ENCODE measurements at places on chromosomes 7 and 10. TPM values are rescaled to one million over a fixed set of nuclear protein-coding genes. Genes with fewer than 3 reads are reported as not detected.

The HOXA7 gene
- total RNA-seq, result not detected

The CRPPA gene
- 0.92 TPM for total RNA-seq

The TRIM4 gene
- total RNA-seq, result 24.9 TPM

The HECW1 gene
- not detected for total RNA-seq

DNA sequence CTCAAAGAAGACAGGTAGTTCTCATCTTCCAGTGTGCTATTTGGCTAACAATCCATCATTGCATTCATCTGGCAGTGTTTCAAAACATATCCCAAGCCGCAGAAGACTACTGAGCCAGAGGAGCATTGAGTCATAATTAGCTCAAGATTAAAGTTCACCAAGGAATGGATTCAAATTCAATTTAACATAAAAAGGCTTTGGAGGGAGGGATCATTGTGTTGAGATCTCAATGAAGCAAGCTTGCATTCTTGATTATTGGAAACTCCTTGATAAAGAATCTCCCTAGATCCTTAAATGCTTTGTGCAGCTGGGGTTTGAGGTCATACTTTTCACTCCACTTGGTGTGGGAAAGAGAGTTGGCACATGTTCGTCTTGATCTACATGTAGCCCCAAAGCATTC, 142.8 kb upstream of the SEMA3A start:
- no peak for DNase-seq

DNA sequence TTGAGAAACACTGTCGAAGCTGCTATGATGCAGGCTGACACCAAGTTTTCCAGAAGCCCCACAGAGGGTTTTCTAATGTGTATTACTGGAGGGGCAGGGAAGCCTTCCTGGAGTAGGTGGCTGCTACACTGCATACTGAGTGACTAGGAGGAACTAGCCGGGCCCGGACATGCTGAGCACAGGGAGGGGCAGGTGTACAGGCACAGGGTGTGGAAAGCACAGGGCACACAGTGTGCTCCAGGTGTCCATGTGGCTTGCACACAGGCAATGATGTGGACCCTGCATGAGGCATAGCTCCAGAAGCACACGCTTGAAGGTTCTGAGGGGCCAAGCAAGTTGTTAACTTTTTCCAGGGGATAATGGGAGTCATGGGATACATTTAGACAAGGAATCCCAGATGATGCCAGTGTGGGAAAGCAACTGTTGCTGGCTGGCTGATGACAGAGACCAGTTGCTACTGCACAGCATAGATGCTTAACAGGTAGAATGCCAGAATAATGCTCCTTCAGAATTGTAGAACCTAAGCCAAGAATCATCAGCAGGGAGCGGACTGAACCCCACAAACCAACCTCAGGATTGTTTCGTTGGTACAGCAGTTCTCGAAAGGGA, 14.6 kb downstream of the DHX32 start:
- no peak for DNase-seq

The PKD1L1 gene
- total RNA-seq, result 0.03 TPM

GRCh38 chr10:132706701-132707100, 79.2 kb downstream of the NKX6-2 start:
- DNase-seq, result no peak

- DNase-seq, result no peak
Observed at GRCh38 chr10:124949543-124949942, 7.6 kb downstream of the ZRANB1 start.

The IL2RA gene
- 2.5 TPM for total RNA-seq

The SLC26A3 gene
- total RNA-seq, result not detected

DNA sequence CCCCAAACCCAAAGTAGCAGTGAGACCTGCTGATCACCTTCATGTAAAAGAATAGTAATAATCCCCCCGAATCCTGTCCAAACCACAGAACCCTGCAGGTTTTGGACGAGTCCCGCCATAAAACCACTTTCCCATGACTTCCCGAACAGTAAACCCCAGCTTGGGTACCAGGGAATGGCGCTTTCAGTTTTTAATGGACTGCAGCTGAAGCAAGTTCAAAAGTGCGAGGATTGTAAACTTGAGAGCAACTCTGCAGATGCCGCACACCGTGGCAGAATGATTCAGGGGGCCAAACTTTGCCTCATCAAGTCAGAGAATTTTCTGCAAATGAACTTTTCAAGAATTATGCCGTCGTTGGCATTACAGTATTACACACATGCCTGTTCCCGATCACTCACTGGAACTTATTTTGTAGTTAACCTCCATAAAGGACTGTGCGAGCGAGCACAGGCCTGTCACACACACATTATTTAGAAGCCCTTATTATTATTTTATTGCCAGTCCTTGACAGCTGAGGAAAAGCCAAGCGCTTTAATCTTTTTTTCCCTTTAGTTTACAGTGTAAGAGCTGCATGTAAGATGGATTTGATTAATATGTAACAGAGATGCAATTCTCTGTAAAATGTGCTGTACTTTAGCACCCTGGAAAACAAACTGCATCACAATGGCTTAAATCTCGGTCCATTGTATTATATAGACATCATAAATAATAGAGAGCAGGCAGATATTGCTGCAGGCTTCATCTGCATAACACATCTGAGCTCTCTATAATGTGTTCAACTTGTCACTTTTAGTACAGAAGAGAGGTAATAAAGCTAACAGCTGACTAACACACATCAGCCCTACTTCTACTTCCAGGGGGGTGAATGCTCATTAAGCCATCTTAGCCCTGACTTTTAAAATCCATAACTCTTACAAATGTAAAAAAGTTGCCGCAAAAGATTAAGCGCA, 493.5 kb upstream of the GALNT17 start:
- no peak for DNase-seq

DNA sequence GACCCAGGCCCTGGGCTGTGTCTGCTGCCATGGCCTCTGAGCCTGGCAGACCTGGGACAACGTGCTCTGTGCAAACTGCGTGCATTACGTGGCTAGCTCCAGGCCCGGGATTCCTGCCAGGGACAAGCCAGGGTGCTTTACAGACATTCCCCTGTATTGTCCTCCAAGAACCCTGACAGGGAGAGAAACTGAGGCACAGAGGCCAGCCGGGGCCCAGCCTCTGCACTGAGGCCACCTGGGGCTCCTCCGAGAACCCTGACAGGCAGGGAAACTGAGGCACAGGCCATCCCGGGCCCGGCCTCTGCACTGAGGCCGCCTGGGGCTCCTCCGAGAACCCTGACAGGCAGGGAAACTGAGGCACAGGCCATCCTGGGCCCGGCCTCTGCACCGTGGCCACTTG, 64.9 kb downstream of the CFAP46 start:
- DNase-seq, result no peak

- DNase-seq, result peak; percentile 74
Observed at GRCh38 chr10:17742918-17743317, 9.1 kb upstream of the TMEM236 start.

The NPTX2 gene
- not detected for total RNA-seq

GRCh38 chr10:78353636-78354035, 320.0 kb downstream of the RPS24 start:
- no peak for DNase-seq

DNA sequence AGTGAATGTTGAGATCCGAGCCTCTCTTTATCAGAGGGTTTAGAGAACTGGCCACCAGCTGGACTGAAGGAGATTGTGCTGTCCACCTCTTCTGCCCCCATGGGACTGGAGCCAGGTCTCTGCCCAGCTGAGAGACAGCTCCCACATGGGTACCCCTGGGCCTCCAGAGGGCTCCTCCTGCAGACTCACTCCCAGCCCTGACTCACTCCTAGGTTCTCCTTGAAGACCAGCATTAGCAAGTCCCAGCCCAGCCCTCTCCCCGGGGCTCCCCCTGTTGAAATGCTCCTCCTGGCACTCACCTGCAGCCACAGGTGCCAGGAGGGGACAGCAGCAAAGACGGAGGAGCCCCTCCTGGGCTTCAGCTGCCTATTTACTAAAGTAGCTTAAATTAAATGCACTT, 126.9 kb downstream of the CXCL12 start:
- no peak for DNase-seq

GRCh38 chr7:80147543-80148391, 13.1 kb downstream of the GNAI1 start:
- DNase-seq, result no peak

The ASIC3 gene
- total RNA-seq, result 6.7 TPM

The RET gene
- total RNA-seq, result not detected

DNA sequence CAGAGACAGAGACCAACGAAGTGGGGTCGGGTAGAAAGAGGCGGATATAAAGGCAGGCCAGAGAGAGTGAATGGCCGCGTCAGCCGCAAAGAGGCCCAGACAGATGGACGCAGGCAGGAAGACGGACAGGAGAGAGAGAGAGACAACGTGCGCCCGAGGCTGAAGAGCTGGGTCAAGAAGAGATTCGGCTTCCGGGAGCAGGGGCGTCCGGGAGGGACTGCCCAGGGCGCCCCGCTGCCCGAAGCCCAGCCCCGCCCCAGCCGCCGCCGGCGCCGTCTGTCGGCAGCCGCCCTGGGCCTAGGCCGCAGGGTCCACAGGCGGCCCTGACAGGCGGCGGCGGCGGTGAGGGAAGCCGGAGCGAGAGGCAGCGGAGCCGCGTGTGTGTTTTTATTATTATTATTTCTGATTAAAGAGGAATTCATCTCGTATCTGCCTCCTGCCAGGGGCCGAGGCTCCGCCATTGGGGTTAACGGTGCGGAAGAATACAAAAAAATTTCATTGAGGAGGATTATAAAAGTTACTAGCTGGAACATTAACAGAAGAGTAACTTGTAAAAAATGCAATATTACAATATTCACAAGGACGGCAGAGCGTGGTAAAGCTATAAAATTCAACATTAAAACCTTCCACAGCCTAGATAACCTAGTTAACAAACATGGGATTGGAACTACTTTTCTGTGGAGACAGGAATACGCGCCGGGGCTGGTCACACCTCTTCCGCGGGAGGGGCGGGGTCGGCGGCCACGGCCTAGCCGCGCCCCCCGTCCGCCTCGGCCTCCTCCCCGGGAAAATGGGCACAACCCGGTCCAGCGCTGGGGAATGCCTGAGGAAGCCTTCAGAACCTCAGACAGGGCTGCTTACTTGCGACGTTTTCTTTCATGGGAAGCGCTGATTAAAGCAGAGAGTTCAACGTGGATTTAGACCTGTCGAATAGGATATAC, 29.7 kb upstream of the PAX2 start:
- no peak for DNase-seq

The WASHC2C gene
- total RNA-seq, result 46.8 TPM

- DNase-seq, result no peak
Observed at GRCh38 chr7:155411718-155412415, 46.1 kb upstream of the EN2 start.

DNA sequence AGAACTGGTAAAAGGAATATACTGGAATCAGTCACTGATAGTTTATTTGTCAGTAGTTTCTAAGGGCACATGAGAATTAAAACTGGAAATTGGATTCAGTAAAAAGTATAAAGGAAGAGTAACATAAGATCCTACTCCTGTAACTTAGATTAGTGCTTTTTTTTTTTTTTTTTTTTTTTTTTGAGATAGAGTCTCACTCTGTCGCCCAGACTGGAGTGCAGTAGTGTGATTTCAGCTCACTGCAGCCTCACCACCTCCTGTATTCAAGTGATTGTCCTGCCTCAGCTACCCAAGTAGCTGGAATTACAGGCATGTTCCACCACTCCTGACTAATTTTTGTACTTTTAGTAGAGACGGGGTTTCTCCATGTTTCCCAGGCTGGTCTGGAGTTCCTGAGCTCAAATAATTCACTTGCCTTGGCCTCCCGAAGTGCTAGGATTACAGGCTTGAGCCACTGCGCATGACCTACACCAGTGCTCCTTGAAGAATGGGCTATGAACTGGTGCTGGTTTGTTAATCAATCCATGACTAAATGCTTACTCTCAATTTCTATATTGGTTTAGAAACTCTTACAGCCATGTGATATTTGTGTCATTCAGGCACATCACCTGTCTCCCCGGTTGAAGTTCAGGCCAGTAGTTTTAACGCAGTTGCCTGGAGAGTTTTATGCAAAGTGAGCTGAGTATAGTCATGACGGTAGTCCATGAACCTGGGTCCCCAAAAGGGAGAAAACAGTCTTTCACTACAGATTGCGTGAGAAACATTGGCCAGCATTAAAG, 65.0 kb downstream of the ZEB1 start:
- no peak for DNase-seq

DNA sequence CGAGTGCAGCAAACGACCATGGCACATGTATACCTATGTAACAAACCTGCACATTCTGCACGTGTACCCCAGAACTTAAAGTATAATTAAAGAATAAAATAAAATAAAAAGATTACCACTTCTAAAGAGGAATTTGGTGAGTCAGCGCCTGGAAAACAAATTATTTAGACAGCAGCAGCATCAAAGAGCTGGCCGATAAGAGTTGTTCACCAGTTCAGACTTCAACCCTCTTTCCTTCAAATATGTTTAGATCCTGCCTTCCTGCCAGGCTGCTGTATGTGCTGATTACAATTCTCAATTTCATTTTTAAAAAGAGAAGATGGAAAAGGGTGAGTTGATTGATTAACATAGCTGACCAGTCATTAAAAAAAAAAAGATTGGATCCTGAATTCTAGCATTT, 672.0 kb upstream of the NRP1 start:
- no peak for DNase-seq

The PTPN20 gene
- total RNA-seq, result 0.43 TPM

The CLCN1 gene
- not detected for total RNA-seq

- DNase-seq, result no peak
Observed at GRCh38 chr10:116694243-116694926, 48.0 kb downstream of the HSPA12A start.

DNA sequence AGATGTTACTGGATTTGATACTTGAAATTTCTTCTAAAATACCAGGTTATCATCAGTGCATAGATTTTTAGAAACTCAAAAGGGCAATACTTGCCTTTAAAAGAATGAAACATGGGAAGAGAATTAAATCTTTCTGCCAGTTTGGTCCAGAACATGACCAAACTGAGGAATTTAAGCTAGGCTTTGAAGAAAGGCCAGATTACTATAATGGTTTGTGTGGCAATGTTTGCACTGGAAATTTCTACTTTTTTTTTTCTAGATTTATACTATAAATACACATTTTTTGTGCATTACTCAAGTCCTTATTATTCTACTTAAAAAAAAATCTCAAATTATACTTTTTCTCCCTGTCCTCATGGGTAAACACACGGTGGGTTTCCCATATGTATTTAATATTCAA, 9.2 kb downstream of the MKX start:
- DNase-seq, result no peak

The NAT16 gene
- total RNA-seq, result not detected

- no peak for DNase-seq
Observed at GRCh38 chr10:103569896-103570295, 76.4 kb downstream of the NEURL1 start.

DNA sequence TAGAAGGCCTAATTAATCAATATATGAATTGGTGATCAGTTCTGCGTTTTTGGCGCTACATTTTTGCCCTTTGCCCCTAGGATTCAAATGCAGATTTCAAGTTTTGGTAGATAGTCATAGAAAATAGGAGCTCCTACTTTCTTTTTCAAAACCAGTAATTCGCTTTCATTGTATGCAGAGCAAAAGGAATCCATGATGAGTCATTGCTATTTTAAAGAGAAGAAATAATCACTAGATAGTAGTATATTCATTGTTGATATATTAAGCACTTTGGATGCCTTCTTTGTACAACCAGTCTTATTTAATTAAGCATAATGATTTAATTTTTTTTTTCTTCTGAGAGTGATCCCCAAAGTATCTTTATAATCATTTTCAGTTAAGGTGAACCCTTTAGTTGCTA, 50.3 kb downstream of the CSTF2T start:
- DNase-seq, result no peak

Measured in CD8-positive, alpha-beta T cell (primary cell).